ENCODE measurements at places on chromosomes 11 and 22.

DNA sequence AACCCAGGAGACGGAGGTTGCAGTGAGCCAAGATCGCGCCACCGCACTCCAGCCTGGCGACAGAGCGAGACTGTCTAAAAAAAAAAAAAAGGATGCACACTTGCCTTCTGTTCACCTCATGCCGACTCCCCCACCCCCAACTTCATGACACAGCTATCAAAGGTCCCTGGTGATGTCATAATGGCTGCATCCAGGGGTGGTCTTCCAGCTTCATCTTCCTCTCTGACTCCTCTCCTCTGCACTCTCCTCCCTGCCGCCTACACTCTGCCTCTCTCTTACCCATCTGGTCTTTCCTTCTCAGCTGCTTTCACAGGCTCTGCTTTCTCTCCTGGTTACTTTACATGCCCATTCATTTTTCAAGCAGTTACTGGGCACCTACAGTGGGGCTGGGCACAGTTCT lies 16.4 kb upstream of the KDM2A start:
- no peak for DNase-seq

DNA sequence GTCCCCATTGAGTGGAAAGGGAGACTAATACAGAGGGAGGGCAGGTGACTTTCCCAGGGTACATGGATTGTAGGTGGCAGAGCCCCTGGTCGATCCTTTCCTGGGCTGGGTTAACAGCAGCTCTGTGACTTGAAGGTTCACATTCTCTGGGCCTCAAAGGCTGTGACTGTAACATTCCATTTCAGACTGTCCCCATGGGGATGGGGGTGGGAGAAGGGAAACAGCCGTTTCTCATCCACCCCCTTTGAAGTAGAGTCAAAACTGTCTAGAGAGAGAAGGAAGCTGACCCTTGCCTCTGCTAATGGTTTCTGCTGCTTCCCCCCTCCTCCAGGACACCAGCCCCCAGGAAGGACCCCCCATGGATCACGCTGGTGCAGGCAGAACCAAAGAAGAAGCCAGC lies 19.2 kb downstream of the MICALL1 start:
- no peak for DNase-seq

DNA sequence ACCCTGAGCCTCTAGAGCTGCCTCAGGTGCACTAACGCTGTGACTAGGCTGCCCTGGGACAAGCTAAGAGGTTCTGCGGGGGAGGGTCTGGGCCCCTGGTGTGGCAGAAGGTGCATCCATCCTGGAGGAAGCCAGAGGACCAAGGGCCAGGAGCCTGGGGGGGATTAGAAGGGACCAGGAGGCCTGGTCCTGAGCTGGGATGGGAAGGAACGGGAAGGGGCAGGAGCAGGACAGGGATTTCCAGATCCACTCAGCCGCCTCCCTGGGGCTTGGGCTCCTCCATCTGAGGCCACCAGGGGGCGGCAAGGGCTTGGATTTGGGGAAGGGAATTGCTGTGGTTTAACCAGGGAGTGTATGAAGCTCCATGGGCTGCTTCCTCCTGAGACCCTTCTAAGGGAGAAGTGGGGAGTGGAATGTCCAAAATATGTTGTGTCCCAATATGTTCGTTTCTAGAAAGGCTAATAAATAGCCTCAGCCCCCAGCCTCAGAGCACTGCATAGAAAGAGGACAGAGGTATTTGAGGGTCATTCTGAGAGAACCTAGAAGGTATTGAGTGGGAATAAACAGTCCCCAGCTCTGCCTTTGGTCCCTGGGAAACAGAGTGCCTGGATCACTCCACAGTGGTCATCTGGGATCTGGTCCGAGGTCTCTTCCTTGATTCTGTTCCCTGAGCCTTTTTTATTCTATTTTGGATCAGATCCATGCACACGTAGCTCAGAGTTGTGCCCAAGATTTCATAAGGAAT lies 17.4 kb upstream of the PRAME start:
- DNase-seq, result peak; percentile 32

DNA sequence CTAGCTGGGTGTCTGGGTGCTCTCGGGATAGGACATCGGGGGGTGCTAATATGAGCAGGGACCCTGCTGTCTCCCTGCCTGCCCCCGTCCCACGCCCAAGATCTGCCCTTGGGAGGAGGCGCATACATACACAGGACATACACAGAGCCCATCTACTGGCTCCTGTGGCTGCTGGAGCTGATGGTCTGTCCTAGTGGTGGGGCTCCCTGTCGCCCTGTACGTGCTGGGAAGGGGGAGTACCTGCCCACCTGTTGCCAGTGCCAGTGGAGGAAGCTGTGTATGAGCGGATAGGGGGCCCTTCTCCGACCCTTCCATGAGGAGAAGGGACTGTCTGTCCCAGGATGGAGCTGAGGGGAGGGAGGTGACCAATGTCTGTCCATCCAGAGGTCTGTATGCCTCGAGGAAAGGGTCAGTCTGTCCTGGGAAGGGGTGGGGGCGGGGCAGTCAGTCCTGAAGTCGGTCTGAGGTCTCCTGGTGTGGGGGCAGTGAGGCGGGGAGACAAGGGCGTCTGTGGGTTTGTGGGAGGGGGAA lies 952 bp downstream of the TBC1D10A start:
- no peak for DNase-seq

- no peak for DNase-seq
These were observed 5.2 kb upstream of the RAB1B start for GRCh38 chr11:66263231-66263630.

GRCh38 chr11:60360621-60361020 lies 17.7 kb upstream of the MS4A7 start:
- DNase-seq, result no peak

DNA sequence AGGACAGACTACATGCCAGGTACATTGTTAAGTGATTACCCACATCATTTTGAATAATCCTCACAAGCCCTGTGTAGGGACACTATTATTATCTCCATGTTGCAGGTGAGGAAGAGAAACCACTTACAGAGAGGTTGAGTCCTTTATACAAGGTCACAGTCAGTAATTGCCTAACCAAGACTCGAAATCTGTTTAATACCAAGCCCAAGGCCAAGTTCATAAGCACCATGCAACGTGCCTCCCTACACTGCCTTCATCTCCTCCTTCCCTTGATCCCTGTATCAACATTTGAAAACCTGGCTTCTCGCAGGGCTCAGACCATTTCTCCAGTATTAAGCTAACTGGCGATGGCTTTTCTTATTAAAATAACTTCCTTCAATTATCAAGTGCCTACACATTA lies 41.7 kb upstream of the SEZ6L start:
- no peak for DNase-seq
